GM23338 (cell line): ENCODE measurements at places on chromosomes 5 and 9. TPM values are rescaled to one million over a fixed set of nuclear protein-coding genes. Genes with fewer than 3 reads are reported as not detected.

GRCh38 chr9:137478962-137479861, 20.1 kb upstream of the NSMF start:
- H3K4me1 ChIP-seq: no peaks in the 10 kb centered on the region
- peak; percentile 66 for DNase-seq
- H3K36me3 ChIP-seq: no peaks in the 10 kb centered on the region
- no peak overlapping the region for H3K27ac ChIP-seq

Gene BBLN
- 246 and 276 TPM in 2 replicates for total RNA-seq

Gene ZNF608
- total RNA-seq: 39.7 and 42.4 TPM in 2 replicates

DNA sequence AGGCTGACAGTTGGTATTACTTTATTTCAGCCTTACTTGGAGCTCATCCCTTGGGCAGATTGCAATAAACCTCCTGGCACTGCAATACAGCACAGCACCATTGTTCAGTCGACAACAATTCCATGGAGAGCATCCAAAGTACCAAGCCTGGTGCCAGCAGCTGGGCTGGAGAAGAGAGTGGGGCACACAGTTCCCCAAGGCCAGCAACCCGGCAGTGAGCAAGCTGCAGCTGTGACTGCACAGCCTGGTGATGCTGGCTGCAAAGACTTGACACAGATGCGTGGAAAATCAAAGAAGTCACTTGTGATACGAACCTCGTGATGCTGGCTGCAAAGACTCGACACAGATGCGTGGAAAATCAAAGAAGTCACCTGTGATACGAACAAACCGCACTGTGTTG, 125.4 kb downstream of the ATPSCKMT start:
- no peaks in the 10 kb centered on the region for H3K36me3 ChIP-seq
- H3K4me1 ChIP-seq: no peaks in the 10 kb centered on the region
- no peaks in the 10 kb centered on the region for H3K27me3 ChIP-seq
- no peak overlapping the region for H3K27ac ChIP-seq
- DNase-seq: no peak

Gene ZNF883
- 11.8 and 44.4 TPM in 2 replicates for total RNA-seq
